ENCODE measurements at places on chromosomes 13 and 19.

- no peak for DNase-seq
- no peak overlapping the region for H3K27ac ChIP-seq
- no peaks in the 10 kb centered on the region for H3K27me3 ChIP-seq
- peaks cover 2% of the 10 kb centered on the region for H3K4me1 ChIP-seq
- peaks cover 53% of the 10 kb centered on the region for H3K36me3 ChIP-seq
- H3K4me3 ChIP-seq: no peak overlapping the region
Measured at GRCh38 chr13:111233080-111233479, 87.4 kb upstream of the TEX29 start.

GRCh38 chr19:31164791-31165251 lies 184.4 kb downstream of the TSHZ3 start:
- H3K4me1 ChIP-seq: no peaks in the 10 kb centered on the region
- peaks cover 3% of the 10 kb centered on the region for H3K27me3 ChIP-seq
- H3K36me3 ChIP-seq: no peaks in the 10 kb centered on the region

DNA sequence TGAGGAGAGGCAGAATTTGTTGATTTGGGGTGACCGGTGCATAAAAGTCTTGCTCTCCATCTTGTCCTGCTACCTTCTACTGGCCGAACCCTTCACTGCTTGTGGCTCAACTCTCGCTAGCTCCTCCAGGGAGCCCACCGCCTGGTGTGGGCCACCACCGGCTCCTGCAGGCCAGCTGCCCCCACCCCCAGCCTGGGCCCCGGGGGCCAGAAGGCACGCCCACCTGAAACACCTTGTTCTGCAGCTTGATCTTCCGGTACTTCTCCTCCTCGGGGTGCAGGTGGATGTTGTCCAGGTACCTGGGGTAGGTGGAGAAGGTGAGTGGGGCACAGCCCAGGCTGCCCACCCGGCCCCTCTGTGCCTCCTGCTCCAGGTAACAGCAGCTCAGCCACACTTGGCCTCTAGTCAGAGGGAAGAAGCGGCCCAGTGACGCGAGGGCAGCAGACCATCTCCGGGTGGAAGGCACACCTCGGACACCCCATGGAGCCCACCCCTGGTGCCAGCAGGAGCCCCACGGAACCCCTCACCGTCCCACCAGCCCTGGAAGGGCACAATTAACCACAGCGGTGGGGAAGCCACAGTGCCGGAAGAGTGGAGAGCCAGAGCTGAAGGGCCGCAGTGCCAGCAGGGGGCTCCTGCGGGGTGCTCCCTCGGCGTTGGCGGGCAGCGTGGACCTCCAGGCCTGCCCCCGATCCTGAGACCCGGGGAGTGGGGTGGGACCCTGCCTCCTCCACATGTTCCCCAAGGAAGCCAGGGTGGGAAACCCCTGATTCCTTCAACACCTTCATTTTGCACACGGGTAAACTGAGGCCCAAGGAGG lies 10.1 kb downstream of the UBXN6 start:
- H3K36me3 ChIP-seq: peaks cover 88% of the 10 kb centered on the region
- peaks cover 6% of the 10 kb centered on the region for H3K4me1 ChIP-seq
- H3K27ac ChIP-seq: peak overlapping the region; percentile 84

DNA sequence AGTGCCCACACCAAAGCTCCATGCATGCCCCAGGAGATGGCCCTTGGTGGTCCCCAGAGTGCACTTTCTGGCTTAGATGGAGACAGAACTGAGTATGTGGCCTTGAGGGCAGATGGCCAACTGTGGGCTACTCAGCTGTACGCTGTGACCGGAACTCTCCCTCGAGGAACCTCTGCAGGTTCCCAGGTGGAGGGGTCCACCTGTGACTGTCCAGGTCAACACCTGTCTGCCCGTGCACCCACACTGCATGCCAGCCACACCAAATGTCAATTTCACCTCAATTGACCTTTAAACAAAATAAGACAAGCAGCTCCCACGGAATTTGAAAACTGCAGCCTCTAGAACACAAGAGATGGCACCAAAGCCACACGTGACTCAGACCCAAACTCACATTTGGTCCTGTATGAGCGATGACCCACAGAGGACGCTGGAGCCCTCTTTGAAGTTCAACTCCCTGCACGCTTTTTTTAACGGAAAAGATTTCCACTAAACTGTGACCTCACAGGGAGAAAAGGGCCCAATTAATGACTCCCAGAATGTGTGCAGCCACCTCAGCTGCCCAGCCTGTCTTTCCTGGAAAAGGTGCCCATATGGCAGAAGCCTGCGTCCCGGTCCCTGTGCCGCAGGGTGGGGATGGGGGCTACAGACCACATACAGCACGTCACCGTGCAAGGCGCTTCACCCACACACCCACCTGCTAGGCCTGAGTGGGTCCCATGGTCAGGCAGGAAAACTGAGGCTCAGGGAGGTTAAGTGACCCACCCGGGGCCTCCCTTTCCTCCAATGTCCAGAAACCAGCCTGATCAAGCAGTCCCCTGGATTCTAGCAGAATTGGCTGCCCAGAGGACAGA lies 47.7 kb downstream of the KLF2 start:
- no peak for DNase-seq
- peak overlapping the region; percentile 71 for H3K27ac ChIP-seq
- H3K4me1 ChIP-seq: peaks cover 56% of the 10 kb centered on the region
- peaks cover 15% of the 10 kb centered on the region for H3K36me3 ChIP-seq
- no peaks in the 10 kb centered on the region for H3K27me3 ChIP-seq
- H3K4me3 ChIP-seq: no peak overlapping the region

DNA sequence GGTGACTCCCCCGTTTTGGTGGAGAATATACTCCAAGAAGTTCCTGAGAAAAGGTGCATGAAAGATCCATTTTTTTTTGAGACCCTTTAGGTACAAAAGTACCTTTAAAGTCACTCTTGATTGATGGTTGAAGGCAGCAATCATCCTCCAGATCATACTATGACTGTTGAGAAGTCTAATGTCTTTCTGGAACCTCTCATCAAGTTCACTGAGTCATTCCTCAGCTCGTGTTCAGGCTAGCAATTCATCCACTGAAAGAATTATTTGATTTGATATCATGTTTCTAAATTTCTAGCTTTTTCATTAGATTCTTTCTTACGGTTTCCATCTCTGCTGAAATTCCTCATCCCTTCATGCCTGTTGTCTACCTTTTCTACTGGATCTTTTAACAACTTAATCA lies 65.1 kb upstream of the GJB6 start:
- H3K27ac ChIP-seq: no peak overlapping the region
- no peaks in the 10 kb centered on the region for H3K36me3 ChIP-seq
- peaks cover 7% of the 10 kb centered on the region for H3K4me1 ChIP-seq
- DNase-seq: no peak
- no peak overlapping the region for H3K4me3 ChIP-seq

GRCh38 chr19:4557971-4558941 lies 1.2 kb downstream of the SEMA6B start:
- H3K27ac ChIP-seq: peak overlapping the region; percentile 53
- H3K36me3 ChIP-seq: no peaks in the 10 kb centered on the region
- H3K4me3 ChIP-seq: peak overlapping the region; percentile 22
- peaks cover 10% of the 10 kb centered on the region for H3K27me3 ChIP-seq

DNA sequence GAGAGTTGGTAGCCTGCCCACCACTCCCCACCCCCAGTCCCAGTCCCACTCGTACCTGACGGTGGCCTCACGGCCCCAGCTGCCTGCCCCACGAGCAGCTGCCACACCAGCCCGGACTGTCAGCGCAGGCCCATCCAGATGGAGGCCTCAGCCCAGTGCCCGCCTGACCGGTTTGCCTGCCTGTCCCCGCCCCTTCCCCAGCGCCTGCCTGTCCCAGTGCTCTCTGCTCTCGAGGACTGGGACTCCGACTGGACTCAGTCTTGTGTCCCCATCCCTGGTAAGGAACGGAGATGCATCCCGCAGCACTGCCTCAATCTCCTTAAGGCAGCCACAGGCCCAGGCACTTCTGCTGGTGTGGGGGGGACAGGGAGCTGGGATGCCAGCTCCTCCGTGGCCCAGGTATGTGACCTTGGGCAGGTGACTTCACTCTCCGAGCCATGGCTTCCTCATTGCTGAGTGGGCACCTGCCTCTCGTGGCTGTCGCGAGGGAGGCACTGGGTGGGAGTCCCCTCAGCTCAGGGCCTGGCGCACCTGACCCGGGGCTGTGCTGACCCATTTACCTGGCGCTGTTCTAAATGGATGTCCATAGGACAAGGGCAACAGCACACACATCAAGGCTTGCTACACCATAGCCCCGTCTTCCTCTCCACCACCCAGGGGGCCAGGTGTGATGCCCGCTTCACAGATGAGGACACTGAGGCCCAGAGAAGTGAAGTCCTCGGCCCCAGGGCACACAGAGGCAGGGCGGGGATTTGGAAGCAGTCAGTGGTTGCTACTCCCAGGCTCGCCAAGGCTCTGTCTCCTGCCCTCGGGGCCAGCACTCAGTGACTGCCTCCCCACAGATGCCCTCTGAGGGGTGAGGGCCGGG lies at the start of gene NKPD1:
NKPD1 (minus strand) TSS at position 113 of the 868 bp plus-strand sequence. CDS start 832 bp downstream, outside the sequence.
- peaks cover 31% of the 10 kb centered on the region for H3K27me3 ChIP-seq
- peaks cover 32% of the 10 kb centered on the region for H3K4me1 ChIP-seq
- H3K36me3 ChIP-seq: no peaks in the 10 kb centered on the region
- H3K4me3 ChIP-seq: no peak within 1 kb of the TSS
- peak; percentile 85 for DNase-seq
- no peak within 1 kb of the TSS for H3K27ac ChIP-seq

DNA sequence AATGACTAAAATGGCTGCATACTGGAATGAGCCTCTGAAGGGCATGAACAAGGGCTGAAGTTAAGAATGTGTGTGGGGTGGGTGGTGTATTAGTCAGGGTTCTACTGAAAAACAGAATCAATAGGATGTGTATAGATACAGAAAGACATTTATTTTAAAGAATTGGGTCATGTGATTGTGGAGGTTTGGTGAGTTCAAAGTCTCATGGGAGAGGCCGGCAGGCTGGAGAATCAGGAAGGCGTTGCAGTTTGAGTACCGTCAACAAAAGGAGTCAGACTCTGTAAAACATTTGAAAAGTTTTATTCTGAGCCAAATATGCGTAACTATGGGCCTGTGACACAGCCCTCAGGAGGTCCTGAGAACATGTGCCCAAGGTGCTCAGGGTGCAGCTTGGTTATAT lies 24.5 kb upstream of the CYSLTR2 start:
- no peak overlapping the region for H3K4me3 ChIP-seq
- DNase-seq: peak; percentile 72

GRCh38 chr19:46537136-46538097 lies 41.8 kb upstream of the PNMA8B start:
- no peak overlapping the region for H3K27ac ChIP-seq
- no peaks in the 10 kb centered on the region for H3K36me3 ChIP-seq
- no peaks in the 10 kb centered on the region for H3K27me3 ChIP-seq
- H3K4me1 ChIP-seq: peaks cover 1% of the 10 kb centered on the region

DNA sequence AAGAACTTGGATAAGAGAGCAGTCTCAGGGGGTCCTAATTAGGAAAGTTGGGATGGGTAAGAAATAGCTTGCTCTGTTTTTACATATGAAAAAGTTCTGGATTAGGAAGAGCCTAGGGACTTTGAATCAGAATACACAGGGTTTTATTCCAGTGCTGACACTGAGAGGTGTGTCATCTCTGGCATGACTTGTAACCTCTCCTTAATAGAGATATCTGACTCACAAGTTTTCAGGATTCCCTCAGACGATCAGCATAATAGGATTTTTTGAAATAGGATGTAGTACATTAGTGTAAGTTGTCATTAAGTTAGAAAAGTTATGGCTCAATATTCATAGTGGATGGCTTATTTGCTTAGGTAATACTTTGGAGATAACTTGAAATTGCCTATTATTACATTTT lies 555.2 kb upstream of the MIR17HG start:
- no peak overlapping the region for H3K4me3 ChIP-seq
- H3K36me3 ChIP-seq: no peaks in the 10 kb centered on the region
- H3K4me1 ChIP-seq: no peaks in the 10 kb centered on the region
- DNase-seq: no peak
- H3K27ac ChIP-seq: no peak overlapping the region

GRCh38 chr19:46603752-46604231 lies 2.7 kb downstream of the CALM3 start:
- peak overlapping the region; percentile 99 for H3K4me3 ChIP-seq
- peak overlapping the region; percentile 99 for H3K27ac ChIP-seq
- H3K4me1 ChIP-seq: peaks cover 31% of the 10 kb centered on the region
- no peaks in the 10 kb centered on the region for H3K27me3 ChIP-seq
- peak; percentile 33 for DNase-seq

DNA sequence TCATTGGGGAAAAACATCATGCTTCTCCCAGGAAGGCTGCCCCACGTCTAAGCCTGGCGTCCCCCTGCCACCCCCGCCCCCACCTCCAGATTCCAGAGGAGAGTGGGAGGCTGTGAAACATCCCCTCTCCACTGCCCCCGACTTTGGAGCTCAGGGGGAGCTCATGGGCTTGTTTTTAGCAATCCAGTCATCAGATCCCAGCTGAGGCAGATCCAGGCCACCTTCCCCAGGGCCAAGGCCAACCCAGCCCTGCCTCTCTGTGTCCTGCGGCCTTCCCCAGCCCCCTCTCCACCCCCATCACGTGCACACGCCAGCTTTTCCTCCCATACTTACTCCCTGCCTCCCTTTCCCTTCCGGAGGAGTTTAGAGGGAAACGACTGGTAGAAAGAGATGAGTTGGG lies 38.8 kb downstream of the SHISA2 start:
- H3K4me3 ChIP-seq: no peak overlapping the region
- H3K36me3 ChIP-seq: no peaks in the 10 kb centered on the region
- DNase-seq: no peak
- peaks cover 18% of the 10 kb centered on the region for H3K4me1 ChIP-seq
- H3K27ac ChIP-seq: no peak overlapping the region

- H3K27me3 ChIP-seq: peaks cover 24% of the 10 kb centered on the region
- H3K4me1 ChIP-seq: no peaks in the 10 kb centered on the region
- H3K27ac ChIP-seq: no peak overlapping the region
- no peak for DNase-seq
Measured at GRCh38 chr13:111388851-111389500, 68.5 kb downstream of the TEX29 start.

- no peaks in the 10 kb centered on the region for H3K4me1 ChIP-seq
- no peaks in the 10 kb centered on the region for H3K27me3 ChIP-seq
- H3K36me3 ChIP-seq: no peaks in the 10 kb centered on the region
- no peak overlapping the region for H3K27ac ChIP-seq
- no peak overlapping the region for H3K4me3 ChIP-seq
- no peak for DNase-seq
Measured at GRCh38 chr13:53631511-53631910, 602.9 kb downstream of the OLFM4 start.

- no peaks in the 10 kb centered on the region for H3K4me1 ChIP-seq
- H3K27ac ChIP-seq: no peak overlapping the region
- no peak overlapping the region for H3K4me3 ChIP-seq
- H3K27me3 ChIP-seq: no peaks in the 10 kb centered on the region
Measured at GRCh38 chr19:9891609-9892373, 44.5 kb downstream of the OLFM2 start.

GRCh38 chr19:28020619-28021258 lies 1192.2 kb downstream of the UQCRFS1 start:
- no peak for DNase-seq
- H3K27me3 ChIP-seq: peaks cover 4% of the 10 kb centered on the region
- no peaks in the 10 kb centered on the region for H3K36me3 ChIP-seq

Data from stomach (tissue), 19 donors.